Bone marrow (tissue), 2 donors: ENCODE measurements at places on chromosomes 5 and 9.

DNA sequence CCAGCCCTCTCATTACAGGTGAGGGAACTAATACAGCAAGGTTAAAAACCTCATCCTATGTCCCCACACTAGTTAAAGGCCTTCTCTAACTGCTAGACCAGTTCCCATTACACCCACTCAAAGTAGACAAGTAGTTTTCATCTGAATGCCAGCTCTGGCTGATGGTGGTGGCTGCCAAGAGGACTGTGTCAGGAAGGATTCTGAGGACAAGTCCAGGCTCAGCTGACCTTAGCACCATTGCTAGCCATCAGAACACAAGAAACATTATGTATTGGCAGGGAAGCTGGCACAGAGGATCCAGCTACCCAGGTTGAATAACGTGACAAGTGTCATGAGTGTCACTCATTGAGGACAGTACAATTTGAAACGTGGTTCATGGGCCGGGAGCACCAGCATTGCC lies 163.4 kb downstream of the HSD17B3 start:
- no peak for DNase-seq

DNA sequence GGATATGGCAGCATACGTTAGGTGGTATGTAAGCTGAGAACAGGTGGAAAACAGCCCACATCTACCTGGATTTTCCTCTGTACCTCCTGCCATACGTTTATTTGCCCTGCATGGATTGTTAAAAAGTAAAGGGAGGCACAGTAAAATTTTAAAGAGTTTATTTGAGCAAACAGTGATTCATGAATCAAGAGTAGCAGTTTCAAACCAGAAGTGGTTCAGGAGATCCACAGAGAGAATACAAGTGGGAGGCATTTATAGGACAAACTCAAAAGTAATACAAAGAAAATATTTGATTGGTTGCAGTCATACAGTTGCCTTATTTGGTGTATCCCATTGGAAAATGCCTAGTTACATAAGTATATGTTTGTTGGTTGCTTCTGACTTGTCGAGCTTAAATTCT lies 117.6 kb downstream of the FAM170A start:
- DNase-seq, result no peak

GRCh38 chr5:73981704-73982103 lies 355.7 kb downstream of the ARHGEF28 start:
- DNase-seq, result no peak

- no peak for DNase-seq
Observed at GRCh38 chr5:80191991-80192398, 63.9 kb downstream of the SERINC5 start.
